ENCODE measurements at places on chromosomes 3 and 15. TPM values are rescaled to one million over a fixed set of nuclear protein-coding genes. Genes with fewer than 3 reads are reported as not detected.

- no peak for DNase-seq
Measured at GRCh38 chr3:175479175-175479574, 620.0 kb downstream of the NAALADL2 start.

GRCh38 chr15:60379525-60380274, 18.1 kb downstream of the ANXA2 start:
- peak; percentile 11 for DNase-seq

GRCh38 chr3:145266368-145266767, 894.6 kb downstream of the PLOD2 start:
- no peak for DNase-seq

Gene MNS1
- total RNA-seq = 0.27 TPM

Gene GMPS
- total RNA-seq = 138 TPM

Gene TMCO5A
- not detected for total RNA-seq

Gene GABRR3
- total RNA-seq = not detected

Data from endodermal cell (in vitro differentiated cells).